ENCODE measurements at places on chromosomes 16 and 17. TPM values are rescaled to one million over a fixed set of nuclear protein-coding genes. Genes with fewer than 3 reads are reported as not detected.
A peak's percentile ranks its signal among the peaks of the same experiment; 100 is the strongest.

GRCh38 chr16:67917852-67918236, 13.8 kb downstream of the CTRL start:
- no peak for DNase-seq

DNA sequence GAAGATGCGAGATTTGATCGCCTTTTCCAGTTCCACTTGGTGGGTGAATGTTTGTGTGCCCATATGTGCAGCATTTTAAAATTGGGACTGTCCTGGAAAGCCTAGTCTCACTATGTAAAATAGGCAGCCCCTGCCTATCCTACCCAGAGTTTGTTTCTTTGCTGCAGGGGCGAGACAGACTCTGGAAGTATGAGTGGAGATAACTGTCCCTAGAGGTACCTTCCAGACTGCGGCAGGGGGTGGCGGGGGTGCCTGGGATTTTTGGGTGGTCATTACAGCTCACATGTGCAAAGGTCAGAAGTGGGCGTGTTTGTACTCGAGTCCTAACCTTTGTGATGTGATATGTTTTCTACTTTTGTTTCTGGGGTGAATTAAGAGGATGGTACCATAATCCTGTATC, 36.6 kb downstream of the MPRIP start:
- DNase-seq: no peak

The CD300E gene
- total RNA-seq: 1.2 TPM

- DNase-seq: peak; percentile 27
Measured at GRCh38 chr17:72775919-72776318, 316.6 kb downstream of the SLC39A11 start.

DNA sequence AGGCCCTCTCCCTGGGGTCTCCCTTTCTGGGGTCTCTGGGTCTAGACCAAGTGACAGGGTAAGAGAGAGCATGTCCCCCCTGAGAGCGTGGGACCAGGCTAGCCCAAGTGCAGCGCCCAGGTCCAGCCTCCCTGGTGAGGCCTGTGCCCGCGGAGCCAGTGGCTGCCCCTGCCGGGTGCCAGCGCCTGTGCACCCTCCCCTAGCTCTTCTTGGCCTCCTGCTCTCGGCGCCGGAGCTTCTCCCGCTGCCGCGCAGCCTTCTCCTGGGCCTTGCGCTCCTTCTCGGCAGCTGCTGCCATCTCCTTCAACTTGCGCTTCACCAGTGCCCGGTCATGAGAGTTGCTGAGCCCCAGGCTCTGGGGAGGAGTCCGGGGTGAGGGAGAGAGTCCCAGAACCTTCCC, 17.3 kb downstream of the SAMD14 start:
- no peak for DNase-seq

GRCh38 chr16:88810166-88810911, 1.4 kb downstream of the APRT start:
- no peak for DNase-seq

DNA sequence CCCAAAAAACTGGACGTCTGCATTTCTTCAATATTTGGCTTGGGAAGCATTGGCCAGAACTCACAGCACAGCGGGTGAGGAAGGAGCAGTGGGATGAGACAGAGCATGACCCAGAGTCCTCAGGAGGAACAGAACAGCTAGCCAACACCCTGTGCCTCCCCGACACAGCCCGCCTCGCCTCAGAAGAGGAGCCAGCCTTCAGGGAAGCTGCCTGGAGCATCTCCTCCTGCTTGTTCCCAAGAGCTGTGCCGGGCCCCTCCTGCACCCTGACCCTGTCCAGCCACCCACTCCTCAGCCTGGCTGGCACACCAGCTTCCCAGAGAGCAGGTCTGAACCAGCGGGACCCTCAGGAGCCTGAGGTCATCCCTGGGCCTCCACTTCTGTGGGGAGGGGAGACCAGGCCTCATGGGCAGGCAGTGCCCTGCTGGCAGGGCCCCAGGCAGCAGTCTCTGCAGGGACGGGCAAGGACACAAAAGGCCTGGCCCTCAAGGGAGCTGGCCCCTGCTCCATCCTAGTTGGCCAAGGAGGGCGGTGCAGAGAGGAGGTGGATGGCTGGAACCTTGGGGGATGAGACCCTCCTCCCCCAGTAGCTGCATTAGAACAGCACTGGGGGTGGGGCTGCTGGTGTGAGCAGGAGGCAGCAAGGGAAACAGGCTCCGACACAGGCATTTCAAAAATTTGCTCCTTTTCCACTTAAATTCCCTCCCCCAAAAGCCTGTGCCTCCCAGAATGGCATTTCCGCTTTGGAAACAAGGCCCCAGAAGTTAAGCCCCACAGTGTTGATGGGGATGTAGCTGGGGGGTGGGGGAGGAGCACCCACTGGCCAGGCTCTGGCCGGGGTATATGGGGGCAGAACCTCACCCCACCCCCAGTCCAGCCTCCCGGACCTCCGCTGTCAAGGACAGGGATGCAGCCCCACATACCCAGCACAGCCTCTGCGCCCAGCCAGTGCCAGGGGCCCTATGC, 1.8 kb upstream of the BCAR1 start:
- DNase-seq: no peak

The CFAP97D1 gene
- not detected for total RNA-seq

DNA sequence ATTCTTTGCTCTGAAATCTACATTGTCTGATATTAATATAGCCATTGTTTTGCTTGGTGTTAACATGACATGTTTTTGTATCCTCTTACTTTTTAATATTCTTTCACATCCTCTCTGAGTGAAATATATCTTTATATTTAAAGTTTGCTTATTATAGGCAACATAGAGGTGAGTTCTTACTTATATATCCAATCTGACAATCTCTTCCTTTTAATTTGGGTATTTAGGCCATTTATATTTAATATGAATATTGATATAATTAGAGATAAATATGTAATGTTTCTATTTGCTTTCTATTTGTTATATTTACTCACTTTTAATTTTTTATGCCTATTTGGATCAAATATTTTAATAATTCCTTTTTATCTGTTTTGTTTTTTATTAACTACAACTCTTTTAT, 554.1 kb upstream of the SALL1 start:
- DNase-seq: no peak

The CARD14 gene
- 7.3 TPM for total RNA-seq

Measured in skin of body (tissue), 3 donors.